ENCODE measurements at places on chromosomes 5 and 9.

DNA sequence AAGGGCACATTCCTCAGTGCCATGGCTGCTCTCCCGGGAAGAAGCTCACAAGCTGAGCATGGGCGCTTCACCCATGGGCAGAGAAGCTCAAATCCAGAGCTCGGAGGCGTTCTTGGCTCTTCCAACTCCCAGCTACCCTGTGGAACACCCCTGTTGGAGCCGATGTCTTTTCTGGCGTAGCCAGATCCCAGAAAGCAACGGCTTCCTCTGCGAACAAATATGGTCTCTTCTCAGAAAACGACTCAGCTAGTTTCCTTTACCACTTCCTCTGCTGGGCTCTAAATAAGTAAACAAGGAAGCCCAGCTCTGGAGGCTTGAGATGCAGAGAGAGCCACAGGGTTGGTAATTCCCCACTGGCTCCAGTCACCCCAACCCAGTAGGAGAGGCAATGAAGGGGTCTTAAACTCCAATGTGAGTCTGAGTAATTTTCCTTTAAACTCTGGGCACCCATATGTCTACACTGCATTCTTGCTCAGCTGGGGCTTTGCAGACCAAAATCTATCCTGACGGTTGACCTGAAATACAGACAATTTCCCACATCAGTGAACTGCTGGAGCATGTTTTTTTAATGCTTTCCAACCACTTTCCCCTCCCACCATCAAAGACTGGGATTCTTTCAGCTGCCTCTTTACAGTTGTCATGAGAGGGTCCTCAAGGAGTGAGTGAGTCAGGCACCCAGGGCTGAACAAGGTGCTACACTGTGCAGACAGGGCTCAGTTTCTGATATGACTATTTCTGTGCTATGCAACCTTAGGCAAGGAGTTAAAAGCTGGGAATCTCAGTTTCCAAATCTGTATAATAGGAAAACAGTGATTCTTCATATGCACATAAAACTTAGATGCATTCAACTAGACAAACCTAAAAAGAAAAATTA, at the start of gene LCP2:
Gene LCP2 (minus strand): TSS at position 189 of the 874 bp plus-strand sequence. CDS start 166 bp downstream, at position 23.
- DNase-seq = no peak

DNA sequence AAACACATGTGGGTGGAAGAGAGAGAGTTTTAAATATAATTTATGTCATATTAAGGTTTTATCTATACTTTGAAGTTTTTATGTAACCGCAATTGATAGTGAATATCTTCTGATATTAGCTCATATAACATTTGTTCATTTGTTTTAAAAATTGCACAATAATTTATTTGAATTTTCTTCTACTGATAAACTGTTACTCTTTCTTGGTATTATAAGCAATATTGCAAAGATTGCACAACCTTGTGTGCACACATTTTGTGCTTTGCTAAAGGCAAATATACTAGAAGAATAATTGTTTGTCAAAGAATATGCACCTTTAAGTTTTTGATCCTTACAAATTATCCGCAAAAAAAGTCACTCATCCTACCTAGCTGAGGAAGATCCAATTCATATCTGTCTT, 275.7 kb downstream of the TLR4 start:
- DNase-seq = no peak

DNA sequence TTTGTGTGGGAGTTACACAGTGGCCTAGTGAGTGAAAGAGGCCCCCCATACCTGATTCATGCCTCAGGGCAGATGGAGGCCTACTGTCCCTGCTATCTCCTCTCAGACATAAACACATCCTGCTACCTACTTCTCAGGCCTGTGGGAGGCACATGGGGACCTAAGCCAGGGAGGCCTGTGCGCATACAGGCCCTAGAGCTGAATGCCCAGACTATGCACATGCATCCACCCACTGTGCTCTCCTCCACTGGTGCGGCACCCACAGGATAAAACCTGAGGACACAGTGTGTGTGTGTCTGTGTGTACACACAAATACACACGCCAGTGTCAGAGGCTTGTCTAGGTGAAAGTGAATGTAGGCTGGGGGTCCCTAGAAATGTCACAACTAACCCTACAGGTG, 1.4 kb downstream of the PAX5 start:
- DNase-seq = no peak

- DNase-seq = no peak
Measured at GRCh38 chr9:82558855-82559630, 503.9 kb downstream of the RASEF start.

GRCh38 chr5:40575411-40575810, 104.3 kb upstream of the PTGER4 start:
- no peak for DNase-seq

DNA sequence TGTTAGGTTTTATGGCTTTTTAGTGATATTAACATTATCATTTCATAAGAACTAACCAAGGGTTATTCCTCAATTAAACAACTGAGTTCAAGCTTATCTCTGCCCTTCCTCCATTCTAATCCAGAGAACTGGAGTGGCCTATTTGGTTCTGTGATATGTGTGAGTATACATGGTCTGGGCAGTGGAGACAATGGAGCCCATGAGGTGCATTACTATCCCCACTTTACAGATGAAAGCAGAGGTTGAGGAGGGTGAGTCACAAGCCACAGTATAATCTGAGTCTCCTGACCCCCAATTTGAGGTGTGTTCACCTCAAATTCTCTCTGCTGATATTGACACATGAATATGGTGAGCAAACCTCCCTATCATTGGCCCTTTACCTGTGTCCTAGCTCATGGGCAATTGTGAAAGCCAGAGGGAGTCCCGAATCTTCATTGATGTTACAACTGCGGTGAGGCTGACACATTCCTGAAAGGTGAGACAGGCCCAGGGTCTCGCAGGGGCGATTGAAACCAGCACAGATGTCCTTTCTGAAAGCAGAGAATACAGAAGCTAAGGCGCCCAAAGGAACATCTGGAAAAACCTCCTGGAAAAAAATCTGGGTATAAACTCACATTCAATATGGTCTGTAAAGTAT, 217.2 kb downstream of the TARS1 start:
- no peak for DNase-seq

GRCh38 chr9:126783949-126784348, 20.9 kb upstream of the ZBTB43 start:
- no peak for DNase-seq

GRCh38 chr9:129414993-129415941, 205.6 kb downstream of the C9orf50 start:
- no peak for DNase-seq

- DNase-seq = no peak
Measured at GRCh38 chr5:62340392-62340791, 34.4 kb downstream of the KIF2A start.

GRCh38 chr9:79266986-79267385, 304.8 kb upstream of the TLE4 start:
- no peak for DNase-seq

Measured in activated naive CD4-positive, alpha-beta T cell treated with anti-CD3 and anti-CD28 coated beads, Interleukin-2, amount 50 U/mL, for 72 hours (primary cell).